ENCODE measurements at places on chromosomes 11 and 22.

DNA sequence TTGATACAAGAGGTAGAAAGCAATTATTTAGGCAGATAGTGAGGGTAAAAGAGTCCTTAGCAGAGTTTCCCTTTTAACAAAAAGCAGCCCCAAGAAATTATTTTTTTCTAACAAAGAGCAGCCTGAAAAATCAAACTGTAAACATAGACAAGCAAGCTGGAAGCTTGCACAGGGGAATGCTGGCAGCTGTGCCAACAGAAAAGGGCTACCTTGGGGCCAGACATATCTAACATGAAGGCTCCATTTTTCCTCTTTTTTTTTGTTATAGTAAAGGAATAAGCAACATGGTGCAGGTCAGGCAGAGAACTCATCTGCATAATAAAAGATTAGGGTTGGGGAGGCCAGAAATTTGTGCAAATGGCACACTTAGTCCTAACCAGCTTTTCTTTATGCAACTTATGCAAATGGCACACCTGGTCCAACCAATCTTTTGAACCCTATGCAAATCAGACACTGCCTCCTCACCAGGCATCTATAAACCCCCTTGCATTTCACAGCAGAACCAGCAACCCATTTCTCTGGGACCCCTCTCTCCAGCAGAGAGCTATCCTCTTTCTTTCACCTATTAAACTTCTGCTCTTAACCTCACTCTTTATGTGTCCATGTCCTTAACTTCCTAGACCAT, 41.8 kb downstream of the PDGFD start:
- DNase-seq = no peak

- no peak for DNase-seq
Observed at GRCh38 chr11:66863428-66864125, 6.7 kb downstream of the LRFN4 start.

- no peak for DNase-seq
Observed at GRCh38 chr11:119118227-119118626, 3.2 kb upstream of the HINFP start.

DNA sequence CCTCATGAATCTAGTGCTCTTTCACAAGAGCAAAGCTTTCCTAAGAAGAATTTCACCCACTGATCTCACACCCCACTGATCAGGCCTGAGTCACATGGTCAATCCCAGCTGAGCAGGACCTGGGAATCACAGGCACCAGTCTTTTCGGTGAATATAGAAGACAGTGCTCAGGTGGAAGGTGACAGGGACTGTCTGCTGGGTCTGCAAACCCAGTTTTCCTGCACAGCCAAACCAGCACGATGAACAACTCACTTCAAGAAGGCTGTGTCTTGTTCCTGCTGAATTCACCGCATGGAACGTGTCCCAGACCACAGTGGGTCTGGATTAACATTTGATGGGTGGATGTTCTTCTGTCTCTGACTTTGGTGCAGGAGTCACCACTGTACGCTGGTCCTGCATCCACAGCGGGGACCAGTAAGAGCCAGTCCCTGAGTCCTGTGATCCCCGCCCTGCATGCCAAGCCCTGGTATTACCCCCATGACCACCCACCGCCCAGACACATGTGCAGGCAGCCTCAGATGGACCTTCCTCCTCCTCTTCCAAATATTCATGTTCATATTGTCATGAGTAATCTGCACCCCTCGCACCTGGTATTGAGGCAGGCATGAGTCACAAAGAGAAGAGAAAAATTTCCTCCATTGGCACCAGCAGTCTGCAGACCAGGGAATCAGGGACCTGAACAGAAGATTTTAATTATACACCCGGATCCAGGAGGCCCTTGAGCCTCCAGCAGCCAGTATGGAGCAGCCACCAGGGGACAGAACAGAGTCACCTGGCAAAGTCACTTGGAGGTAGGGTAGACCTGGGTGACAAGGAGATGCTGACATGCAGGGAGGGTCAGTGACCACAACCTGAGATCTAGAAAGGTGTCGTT, 8.6 kb upstream of the IGLL5 start:
- DNase-seq = no peak

DNA sequence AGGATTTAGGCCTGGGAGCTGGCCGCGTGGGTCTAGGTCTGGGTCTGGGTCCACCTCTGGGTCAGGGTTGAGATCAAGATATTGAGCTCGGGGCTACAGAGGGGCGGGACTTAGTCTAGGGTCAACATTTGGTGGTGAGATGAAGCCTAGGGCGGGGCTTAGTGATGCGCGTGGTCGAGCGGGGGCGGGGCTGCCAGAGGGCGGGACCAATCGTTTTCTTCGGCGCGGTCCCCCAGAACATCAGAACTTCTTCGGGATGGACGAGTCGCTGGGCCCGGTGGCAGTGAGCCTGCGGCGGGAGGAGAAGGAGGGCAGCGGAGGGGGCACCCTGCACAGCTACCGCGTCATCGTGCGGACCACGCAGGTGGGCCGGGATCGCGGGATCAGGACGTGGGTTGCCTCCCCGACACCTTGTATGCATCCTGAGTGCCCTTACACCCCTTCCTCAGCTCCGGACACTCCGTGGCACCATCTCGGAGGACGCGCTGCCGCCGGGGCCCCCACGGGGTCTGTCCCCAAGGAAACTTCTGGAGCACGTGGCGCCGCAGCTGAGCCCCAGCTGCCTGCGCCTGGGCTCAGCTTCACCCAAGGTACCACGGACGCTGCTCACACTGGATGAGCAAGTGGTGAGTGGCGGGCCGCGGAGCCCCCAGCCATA, 4.2 kb downstream of the SIPA1 start:
- DNase-seq = no peak

DNA sequence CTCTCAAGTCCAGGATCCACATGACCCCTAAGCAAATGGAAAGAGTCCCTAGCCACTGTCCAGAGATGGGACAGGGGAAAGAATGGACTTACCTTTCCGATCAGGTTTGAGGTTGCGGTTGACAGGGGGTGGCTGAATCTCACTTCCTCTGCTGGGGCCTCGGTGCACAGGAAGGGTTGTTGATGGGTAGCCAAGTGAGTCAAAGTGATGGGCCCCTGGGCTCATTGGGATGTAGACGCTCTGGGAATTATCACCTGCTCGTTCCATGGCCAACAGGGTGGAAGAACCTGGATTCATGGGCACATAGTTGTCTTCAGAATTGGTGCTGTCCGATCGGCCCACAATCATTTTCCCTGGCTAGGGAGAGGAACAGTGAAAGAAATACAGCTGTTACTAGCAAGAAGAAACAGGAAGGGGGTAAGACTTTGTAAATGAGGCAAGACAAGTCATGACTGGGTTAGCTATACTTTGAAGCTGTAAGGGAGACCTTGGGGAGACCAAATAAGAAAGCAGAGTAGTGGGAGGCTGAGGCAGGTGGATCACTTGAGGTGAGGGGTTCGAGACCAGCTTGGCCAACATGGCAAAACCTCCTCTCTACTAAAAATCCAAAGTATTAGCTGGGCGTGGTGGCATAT, 34.7 kb downstream of the USP35 start:
- no peak for DNase-seq

All from stimulated activated naive CD4-positive, alpha-beta T cell treated with Interleukin-2 at 50 U/mL for 16 hours (primary cell).